ENCODE measurements at places on chromosomes 11 and 22.

GRCh38 chr11:11513422-11513821 lies 108.4 kb downstream of the GALNT18 start:
- DNase-seq, result peak; percentile 16

GRCh38 chr11:72190631-72191071 lies 1.3 kb upstream of the FOLR1 start:
- no peak for DNase-seq

GRCh38 chr11:91698845-91699244 lies 525.8 kb upstream of the FAT3 start:
- DNase-seq, result no peak

- no peak for DNase-seq
Measured at GRCh38 chr22:34620832-34621231, 445.1 kb upstream of the ISX start.

DNA sequence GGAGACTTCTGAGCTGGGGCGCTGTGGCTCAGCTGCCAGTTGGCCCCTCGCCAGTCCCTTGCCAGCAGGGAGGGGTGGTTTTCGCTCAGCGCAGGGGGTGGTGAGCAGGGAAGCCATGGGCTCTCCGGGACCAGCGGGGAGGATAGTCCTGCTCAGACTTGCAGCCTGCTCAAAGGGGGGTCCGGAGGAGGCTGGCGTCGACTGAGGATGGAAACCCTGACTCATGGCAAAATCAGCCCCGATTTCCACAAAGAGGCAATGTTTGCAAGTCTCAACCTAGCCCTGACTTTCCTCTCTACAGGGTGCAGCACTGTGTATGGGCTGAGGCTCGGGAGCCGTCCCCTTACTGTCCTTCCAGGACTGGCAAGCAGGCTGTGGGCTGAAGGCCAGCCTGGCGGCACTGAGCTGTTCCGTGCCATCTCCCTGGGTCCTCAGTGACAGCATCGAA lies 35.1 kb downstream of the FBLN1 start:
- no peak for DNase-seq

DNA sequence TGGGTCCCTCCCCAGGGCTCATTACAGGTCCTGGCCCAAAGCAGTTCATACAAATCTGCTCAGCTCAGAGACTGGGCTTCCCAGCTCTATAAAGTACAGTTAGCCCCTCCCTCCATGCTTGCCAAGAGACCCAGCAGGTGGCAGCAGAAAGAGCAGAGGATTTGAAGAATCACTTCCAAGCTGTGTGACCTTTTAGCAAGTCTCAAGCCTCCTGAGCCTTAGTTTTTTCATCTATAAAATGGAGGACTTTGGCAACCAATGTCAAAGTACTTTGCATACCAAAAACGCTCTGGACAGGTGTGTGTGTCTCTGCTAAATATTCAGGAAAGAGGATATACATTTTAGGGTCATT lies 26.6 kb downstream of the RELT start:
- peak; percentile 34 for DNase-seq

DNA sequence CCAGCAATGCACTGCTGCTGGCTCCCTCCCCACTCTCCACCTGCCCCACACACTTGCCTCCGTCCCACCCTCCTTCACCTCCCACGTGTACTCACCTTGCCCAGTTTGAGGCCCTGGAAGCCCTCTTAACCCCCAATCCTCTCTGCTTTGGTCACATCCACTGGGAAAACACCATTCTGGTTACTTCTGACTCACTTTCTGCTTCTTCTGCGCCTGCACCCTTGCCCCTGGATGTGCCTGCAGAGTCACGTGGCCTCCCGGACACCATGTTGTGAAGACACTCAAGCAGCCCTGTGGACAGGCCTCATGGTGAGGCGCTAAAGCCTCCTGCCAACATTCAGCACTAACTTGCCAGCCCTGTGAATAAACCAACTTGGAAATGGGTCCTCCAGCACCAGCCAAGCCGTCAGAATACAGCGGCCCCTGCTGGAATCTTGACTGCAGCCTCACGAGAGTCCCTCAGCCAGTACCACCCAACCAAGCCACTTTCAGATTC lies 2.6 kb upstream of the NAALADL1 start:
- DNase-seq, result peak; percentile 16

DNA sequence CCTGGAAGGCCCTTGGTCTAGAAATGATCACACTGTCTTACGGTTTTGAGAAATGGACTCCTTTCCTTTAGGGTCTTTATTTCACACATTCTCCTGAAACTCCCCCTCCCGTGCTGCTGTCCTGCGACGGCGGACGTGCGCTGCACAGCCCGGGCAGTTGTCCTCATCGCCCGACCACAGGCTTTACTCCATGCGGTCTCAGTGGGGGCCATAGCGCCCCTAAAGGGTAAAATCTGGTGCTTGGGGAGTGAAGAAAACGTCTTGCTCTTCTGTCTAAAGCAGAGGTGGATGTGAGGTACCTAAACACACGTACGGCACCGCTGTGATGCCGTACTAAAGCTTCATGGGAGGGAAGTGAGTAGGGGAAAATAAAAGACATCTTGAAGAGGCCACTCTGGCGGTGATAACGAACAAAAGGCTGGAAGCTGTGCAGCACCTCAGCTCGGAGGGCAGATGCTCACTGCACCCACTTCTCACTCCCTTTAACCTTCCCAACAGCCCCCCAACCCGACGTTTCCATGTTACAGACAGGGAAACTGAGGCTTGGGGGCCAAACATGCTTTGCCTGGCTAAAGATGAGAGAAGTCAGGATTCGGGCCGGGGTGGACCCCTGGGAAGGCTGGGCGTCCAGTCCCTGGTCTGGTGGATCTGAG lies 22.6 kb downstream of the MPPED1 start:
- no peak for DNase-seq

DNA sequence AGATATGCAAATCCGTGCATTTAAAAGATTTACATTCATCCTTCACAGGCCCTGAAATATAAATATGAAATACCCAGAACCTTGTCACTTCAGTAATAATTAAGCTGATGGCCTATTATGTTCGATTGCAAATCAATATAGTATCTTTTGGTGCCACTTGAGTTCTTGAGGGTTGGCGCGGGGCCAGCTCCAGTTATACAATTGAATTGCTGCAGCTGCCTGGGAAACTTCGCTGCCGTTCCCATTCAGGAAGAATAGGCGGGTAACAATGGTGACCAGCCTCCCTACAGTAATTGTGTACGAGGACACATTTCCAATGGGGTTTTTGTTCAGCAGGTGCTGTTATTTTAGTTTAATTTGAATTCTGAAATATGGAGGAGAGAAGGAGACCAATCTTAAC lies 451.2 kb downstream of the INSC start:
- DNase-seq, result no peak

DNA sequence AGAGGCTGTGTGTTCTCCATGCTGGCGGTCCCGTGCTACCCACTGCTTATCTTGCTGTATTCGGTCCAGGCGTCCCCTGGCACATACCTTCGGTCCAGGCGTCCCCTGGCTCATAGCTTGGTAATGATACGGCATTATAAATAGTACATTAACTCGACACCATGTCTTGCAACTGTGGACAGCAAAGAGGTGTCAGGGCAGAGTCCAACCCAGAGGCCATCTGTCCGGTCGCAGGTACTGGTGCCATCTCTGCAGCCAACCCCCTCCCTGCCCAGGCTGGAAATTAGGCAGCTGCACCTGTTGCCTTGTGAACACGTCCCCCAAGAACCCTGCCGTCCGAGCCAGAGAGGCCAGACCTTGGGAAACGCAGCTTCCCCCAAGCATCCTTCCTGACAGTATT lies 634.3 kb downstream of the BRD1 start:
- DNase-seq, result no peak

DNA sequence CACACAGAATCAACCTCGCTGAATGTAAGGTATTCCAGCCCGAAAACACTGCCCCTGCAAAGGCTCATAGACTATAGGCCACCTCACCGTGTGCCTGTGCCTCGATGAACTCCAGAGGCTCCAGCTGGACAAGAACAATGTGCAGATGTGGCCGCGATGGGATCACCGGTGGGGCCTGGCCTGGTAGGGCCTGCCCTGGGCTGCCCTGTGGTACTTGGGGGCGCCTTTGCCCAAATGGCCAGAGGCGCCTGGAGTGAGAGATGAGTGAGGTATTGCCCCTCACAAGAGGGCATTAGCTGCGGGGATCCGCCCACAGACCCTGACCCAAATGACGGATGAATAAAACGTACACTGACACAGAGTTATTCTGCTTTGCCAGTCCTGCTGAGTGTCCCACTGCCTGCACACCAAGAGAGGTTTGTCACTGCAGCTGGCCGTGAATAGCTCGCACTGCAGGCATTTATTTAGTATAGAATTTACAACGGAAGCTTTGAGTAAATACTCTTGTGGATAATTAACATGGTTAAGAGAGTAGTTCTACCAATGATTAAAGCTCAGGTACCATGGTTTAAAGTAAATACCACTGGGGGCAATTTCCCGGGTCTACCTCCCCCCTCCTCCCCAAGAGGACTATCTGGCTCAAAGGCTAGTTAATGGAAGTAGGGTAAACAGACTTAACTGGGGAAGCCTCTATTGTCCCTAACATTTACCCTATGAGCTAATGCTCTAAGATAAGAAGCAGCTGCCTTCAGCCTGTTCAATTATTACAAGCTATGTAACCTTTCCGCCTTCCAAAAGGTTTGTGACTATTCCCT lies 101.1 kb upstream of the IGLL5 start:
- DNase-seq, result no peak

DNA sequence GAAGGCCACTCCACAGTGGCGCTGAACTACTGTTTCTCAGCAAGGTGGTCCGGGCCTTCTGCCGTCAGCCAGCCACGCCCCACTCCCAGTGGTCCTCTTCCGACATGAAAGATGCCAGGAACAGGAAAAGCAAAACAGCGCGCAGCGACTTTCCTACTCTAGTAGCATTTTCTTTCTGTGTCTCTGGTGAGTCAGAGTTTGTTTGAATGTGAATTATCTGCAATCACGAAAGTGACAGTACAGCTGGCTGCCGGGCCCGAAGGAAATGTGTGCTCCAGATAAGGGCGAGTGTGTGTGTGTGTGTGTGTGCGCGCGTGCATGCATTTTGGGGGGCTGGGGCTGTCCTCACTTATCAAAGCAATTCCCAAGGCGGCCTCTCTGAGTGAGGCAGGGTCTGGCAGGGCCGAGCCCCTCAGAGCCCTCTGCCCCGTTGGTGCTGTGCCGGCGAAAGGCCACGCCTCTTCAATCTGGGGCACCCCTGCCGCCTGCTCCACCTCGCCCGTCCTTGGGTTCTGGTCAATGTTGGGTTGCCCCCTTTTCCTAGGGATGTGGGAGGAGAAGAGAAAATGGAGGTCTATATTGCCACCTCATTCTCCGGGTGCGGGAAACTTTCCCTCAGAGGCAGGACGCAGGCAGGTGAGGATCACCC lies 288.5 kb downstream of the KIRREL3 start:
- no peak for DNase-seq

DNA sequence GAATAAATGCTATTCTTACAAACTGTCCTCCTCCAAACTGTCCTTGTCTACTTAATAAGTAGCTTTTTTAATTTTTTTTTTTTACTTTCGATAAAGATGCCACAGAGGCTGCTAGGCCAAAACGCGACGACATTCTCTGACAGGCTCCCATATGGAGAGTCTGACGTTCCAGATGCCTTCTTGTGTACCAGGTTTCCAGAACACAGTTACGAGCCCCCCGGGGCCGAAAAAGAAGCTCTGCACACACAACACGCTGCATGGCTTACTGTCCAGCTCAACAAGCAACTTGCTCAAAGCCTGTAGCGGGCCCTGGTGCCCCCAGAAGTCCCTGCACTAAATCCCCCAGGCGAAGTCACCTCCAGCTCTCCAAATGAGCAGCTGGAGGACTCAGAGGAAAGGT lies 39.3 kb downstream of the LARGE1 start:
- no peak for DNase-seq

DNA sequence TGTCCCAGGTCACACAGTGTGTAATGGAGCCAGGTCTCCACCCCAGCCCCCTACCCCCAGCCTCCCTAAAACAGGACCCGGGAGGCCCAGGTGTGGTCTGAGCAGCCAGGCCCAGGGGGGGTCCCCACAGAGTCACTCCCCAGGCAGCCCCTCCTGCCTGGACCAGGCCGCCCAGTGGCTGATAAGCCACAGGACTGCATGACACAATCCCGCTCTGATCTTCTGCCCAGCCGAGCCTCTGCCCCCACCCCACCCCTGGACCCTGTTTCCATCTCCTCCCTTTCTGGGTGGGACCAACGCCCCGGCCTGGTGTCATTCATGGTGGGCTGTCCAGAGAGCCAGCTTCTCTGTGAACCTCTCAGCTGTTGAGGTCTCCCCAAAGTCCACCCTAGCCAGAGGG lies 7.8 kb upstream of the LIF start:
- no peak for DNase-seq

GRCh38 chr11:107457205-107457557 lies 444 bp downstream of the CWF19L2 start:
- no peak for DNase-seq

DNA sequence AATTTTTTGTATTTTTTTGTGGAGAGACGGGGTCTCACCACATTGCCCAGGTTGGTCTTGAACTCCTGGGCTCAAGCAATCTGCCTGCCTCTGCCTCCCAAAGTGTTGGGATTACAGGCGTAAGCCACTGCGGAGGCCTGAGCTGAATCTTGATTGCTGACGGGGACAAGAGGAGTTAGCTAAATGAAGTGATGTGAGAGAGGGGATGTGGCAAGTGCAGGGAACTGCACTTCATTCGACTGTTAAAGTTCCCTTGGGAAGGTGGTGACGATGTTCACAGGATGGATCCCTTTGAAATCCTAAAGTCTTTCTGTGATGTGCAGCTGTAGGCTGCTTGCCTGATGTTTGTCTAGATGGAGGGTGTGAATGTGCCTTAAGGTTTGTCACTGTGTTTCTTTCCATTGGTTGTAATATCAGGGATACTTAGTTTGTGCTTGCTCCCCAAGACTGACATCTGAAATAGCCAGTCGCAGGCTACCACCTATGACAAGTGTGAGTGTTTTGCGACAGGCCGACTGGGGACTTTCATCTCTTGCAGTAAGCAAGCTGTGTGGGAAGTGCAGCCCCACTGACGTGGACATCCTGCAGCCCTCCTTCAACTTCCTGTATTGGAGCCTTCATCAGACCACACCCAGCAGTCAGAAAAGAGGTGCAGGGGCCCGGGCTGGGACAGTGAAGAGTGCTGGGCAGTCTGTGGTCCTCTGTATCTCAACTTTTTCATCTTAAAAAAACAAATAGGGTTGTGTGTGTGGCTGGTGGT lies 19.6 kb upstream of the CCDC134 start:
- peak; percentile 92 for DNase-seq

- DNase-seq, result no peak
Measured at GRCh38 chr11:23405350-23405937, 545.2 kb upstream of the CCDC179 start.

DNA sequence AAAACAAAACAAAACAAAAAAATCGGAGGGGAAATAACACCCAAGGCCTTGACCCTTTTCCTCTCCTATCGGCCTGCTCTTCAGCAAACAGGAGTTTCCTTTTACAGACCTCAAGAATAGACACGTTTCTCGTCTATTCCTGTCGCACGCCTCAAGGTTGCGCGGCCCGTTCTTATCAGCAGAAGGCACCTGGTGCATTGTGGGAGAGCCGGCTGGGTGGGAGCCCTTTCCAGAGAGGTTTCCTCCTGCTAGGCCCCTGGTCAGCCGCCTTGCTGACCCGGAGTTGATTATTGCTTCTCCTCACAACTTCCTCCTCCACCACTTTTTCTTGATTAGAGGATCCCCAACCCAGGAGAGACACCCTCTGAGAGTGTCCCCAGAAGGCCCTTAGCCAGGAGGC lies 497.3 kb downstream of the MIAT start:
- DNase-seq, result no peak
